Activated CD4-positive, alpha-beta T cell treated with anti-CD3 and anti-CD28 coated beads for 1 hour (primary cell): ENCODE measurements at places on chromosomes 3 and 15.

DNA sequence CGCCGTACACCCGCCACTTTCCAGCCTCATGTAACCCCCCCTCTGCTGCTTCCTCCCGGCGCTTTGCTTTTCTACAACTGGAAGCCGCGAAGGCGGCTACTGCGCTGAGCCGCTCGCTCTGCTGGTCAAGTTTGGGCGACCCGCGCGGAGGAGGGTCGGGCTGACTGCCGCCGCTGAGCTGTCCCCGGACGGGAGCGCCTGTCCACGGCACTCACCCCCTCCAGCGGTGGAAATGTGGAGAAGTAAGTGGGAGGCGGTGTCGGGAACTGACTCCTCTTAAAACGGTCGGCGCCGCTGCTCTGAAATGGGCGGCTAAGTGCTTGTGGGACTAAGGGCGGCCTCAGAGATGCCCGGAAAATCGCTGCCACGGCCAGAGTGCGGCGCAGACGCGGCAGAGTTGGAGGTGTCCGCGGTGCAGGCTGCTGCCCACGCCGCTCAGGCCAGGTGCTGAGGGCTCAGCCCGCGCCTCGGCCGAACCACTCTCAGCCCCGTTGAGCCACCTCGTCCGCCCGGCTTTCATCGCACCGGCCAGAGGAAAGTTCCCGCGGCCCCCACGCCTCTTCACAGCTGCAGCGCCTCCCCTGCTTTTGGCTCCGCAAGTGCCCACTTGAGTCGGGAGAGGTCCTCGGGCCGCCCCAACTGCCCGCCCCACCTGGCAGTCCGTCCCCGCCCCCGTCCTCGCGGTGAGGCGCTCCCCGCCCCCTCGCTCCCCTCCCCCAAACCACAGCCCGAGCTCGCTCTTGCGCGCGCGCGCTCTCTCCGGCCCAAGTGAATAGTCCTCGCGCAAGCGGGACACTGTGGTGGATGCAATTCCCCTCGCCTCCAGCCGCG, at the start of gene EPHA6:
TSS of gene EPHA6 (plus strand) at position 775 of the 831 bp plus-strand sequence.
- no peak for DNase-seq

DNA sequence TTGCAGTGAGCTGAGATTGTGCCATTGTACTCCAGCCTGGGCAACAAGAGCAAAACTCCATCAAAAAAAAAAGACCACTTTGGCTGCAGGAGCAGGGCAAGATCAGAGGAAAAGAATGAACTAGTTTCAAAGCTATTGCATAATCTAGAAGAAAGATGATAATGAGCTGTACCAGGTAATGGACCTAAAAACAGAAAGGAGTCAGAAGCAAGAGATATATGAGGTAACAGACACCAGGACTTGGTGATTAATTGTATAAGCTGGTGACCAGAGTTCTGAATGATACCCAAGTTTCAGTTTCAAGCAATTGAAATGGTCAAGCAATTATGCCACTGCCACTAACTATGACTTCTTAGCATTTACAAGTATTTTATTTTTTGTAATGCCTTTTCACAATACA, 2.9 kb downstream of the POLQ start:
- no peak for DNase-seq

- DNase-seq = no peak
These were observed 30.3 kb upstream of the UTS2B start for GRCh38 chr3:191360620-191361019.

DNA sequence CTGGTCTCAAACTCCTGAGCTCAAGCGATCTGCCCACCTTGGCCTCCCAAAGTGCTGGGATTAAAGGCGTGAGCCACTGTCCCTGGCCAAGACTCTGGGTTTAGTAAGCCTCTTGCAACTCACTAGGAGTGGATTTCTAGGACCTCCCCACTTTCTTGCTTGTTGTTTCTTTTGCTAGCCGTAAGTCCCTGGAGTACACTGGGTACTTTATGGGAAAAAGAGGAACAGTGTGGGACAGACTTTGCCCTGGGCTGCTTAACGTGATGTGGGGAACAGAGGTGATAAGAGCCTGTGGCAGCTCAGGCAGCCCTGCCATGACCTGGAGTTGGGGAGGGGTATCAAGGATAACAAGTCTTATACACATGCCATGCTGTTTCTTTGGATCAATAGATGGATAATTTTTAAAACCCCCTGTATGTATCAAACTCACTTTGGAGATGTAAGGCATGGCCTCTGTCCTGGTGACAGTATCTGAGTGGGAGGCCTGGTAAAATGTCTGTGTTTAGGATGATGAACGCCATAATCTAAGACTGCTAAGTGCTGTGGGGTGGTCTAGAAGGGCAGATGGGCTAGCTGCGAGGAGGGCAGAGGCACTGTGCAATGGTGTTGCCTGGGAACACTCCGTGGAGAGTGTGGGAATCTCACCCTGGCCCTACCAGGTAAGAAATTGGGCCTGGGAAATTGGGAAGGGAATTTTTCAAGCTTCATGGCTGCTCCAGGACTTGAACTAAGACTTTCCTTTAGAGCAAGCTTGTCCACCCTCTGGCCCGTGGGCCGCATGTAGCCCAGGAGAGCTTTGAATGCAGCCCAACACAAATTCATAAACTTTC, 54.8 kb downstream of the SMAD3 start:
- DNase-seq = no peak

DNA sequence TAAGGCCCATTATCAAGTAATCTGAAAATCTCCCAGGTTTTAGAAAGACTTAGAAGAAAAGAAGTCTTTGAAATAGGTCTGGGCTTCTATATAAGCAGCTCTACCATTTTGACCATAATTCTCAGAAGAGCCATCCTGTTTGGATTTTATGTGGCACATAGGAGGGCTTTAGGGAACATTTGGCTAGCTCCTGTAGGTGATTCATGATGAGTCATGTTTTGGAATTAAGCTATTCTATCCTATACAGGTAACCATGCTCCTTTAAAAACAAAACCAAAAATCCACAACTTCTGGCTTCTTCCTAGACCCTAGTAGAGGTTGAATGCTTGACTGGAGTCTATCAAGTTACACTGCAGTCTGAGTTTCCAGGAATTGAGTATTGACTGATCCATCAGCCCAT, 8.9 kb downstream of the SST start:
- no peak for DNase-seq

GRCh38 chr3:141147657-141148056, 84.0 kb upstream of the PXYLP1 start:
- DNase-seq = no peak

DNA sequence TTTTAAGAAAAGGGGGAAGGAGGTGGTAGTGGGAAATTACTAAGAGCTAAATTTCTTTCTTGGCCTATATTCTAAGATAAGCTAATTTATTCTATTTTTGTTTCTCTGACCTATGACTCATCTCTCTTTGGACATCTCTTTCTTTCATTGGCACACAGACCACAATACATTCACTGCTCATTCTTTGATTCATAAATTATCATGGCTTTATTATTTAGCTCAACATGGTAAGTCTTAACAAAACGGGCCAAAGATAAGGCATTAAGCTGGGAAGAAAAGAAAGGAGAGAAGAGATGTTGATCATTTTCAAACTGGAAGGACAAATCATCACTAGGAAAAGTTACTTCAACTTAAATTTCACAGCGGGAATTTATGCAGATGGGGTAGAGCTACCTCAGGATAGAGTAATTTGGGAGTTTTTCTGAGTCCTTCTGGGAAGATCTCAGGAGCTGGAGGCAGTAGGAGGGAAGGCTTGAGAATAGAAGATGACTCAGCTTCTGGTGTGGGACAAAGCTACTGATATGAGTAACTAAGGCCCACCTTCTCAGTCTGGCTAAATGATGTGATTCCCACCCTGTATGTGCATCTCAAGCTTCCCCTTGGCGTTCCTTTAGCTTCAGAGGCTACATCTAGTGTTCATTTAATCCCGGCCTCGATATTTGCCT, 7.5 kb upstream of the ALCAM start:
- DNase-seq = no peak

GRCh38 chr3:70096376-70097066, 97.0 kb downstream of the SAMMSON start:
- DNase-seq = no peak

- DNase-seq = no peak
These were observed 605.8 kb downstream of the EPHA3 start for GRCh38 chr3:89713196-89713595.

DNA sequence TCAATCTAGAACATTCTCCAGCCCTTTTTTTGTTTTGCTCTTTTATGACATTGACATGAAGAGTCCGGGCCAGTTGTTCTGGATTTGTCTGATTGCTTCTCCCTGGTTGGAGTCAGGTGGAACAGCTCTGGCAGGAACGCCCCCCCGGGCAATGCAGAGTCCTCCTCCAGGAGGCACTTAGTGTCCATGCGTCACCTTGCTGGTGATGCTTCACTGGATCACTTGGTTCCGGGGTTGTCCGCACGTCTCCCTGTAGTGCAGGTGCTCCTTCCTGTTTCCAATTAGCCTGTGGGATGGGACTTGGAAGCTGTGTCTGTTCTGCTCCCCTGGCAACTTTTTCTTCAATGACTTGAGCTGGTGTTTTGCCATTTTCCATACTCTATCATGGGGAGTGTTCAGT, 9.8 kb downstream of the CSK start:
- DNase-seq = no peak

GRCh38 chr3:5497497-5497896, 310.0 kb downstream of the EDEM1 start:
- no peak for DNase-seq

DNA sequence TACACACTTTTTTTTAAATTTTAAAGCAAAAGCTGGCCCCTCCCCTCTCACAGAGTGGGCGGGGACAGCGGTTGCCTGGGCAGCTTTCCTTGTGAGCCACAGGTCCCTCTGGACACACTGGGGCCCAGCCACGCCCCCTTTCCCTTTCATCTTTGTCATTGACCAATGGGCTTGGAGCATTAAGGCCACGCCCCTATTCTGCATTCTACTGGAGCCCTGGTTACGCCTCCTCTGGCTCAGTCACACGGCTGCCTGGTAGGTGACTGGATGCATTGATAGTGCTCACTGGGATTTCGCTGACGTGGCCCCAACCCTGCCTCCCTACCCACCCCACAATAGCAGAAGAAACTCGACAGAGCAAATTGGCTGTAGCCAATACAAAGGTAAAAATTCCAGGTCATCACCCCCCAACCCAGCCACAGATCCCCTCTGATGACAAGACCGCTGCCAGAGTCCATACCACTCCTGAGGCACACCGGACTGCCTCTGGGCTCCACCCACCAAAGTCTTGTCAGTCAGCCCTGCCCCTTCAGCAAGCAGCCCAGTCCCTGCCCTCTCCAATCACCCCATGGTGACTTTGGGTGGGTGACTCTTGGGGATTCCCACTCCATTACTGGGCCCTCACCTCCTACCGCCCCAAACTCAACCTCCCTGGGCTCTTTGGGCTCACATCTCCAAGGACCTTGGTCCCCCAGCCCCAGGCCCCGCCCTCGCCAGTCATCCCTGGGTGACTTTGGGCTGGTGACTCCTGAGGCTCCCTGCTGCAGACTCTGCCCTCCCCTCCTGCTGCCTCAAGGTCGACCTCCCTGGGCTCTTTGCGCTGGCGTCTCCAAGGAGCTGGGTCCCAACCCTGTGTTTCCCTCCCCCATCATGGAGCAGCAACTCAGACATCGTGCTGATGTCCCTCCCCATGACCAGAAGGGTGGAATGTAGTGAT, 112.2 kb upstream of the FAN1 start:
- DNase-seq = no peak

DNA sequence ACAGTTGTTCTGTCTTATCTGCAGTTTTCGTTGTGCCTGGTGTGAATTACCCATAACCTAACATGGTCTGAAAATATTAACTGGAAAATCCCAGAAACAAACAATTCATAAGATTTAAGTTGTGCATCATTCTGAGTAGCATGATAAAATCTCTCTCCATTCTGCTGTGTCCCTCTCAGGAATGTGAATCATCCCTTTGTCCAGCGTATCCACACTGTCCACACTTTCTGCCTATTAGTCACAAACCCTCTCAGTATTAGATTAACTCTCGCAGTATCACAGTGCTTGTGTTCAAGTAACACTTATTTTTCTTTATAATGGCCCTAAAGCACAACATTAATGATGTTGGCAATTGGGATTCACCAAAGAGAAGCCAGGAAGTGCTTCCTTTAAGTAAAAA, 203.2 kb downstream of the CGGBP1 start:
- no peak for DNase-seq

DNA sequence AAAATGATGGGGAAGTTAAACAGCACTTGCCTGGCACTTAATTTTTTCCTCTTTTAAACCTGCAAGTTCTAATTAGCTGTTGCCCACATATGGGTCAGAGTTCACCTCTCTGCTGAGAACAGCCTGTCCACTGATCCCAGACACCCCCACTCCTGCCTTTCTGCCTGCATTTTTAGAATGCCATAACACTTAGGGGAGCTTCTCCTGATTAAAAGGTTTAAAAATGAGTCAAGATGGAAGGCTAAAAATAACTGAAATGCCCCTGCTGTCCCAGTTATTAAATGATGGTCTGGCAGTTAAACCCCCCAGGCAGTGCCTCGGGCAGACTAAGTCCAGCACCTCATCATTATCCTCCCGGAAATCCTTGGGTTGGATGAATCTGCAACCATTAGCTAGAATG, 913.6 kb upstream of the ARPP21 start:
- DNase-seq = no peak

DNA sequence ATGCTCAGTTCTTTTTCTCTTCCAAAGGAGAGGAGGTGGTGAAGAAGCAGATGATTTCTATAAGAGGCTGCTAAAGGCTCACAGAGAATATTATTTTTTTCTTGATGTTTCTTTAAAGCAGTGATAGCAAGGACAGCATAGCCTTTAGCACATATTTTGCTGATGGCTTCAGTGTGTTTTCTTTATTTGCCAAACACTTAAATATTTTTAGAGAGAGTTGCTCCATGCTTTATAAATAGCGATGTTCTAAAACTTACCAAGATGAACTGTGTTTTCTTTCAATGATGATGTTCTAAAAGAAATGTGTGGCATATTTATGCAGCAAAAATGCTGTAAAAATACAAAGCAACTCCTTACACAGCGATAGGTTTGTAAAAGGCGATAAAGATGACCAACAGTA, 11.8 kb upstream of the KCNAB1 start:
- DNase-seq = no peak

DNA sequence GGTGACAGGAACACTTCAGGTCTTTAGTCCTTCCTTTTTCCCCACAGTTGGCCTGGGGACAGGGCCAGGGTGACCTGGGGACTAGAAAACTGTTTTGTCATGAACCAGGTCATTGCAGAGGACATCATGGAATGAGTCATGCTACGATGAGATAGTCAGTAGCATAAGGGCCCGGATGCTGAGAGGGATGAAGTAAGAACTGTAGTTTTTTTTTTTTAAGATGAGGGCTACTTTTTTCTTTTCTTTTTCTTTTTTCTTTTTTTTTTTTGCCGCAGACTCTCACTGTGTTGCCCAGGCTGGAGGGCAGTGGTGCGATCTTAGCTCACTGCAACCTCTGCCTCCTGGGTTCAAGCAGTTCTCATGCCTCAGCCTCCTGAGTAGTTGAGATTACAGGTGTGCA, 8.0 kb downstream of the MAP2K5 start:
- DNase-seq = no peak
